B cell (primary cell): ENCODE measurements at places on chromosomes 6 and 20.

DNA sequence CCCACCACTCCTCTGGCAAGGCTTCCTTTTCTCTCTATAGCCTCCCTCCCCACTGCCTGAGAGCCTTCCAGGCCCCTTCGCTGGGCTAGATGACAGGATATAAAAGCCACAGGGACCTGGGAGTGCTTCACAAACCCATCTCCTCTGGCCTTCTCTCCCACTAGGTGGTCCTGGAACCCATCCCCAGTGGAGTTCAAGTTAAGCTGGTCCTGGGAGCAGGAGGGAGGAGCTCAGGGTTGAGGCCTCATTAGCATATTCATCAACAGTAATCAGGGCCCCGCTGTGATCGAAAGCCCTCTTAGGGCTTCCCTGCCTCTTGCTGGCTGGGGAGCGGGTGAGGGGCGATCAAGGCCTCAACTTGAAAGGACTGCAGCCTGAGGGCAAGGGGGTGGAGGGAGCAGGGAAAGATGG lies 9.1 kb downstream of the EBF4 start:
- DNase-seq, result no peak

DNA sequence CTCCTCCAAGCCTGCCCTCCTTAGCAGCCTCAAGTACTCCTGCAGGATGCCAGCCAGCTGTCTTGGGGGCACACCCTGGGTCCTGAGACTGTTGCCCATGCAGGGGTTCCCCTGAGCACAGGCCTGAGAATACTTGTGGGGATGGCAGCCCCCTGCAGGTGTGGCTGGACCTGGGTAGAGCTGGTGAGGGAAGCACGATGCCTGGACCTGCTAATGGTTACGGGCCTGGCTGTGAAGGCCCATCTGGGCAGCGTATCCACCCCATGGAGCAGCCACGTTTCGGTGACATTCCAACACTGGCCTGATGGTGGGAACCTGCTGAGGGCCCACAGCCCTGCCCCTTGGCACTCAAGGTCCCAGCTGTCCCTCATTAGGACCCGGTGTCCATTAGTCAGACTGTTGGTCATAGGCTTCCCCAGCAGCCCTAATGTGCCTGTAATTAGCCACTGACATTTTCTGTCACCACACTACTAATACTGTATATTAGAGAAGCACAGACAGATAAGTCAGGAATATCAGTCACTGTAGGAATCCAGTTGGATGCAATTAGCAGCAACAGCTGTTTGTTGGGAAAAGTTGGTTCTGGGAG lies 20.3 kb downstream of the CCDC167 start:
- no peak for DNase-seq

GRCh38 chr20:23551383-23551782 lies 16.9 kb downstream of the CST9L start:
- DNase-seq, result no peak

DNA sequence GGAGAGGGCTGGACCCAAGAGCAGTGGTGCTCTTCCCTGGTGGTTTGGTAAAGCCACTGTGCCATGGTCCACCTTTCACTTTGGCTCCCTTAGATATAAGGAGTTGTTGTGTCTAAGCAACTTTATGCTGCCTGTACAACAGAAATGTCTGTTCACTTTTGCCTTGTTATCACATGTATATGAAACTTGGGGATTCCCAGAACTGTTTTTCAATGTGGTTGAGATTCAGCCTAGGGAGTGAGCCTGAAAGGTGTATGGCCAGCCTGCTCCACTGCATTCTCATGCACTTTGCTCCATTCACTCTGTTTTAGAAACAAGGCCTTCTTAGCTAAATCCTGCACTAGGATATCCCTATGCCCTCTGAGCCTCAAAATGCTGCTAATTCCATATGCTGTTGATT lies 234.5 kb upstream of the THEMIS start:
- no peak for DNase-seq

GRCh38 chr20:51354769-51355319 lies 187.7 kb downstream of the NFATC2 start:
- no peak for DNase-seq

GRCh38 chr20:42110301-42110700 lies 492.1 kb upstream of the CHD6 start:
- DNase-seq, result no peak

DNA sequence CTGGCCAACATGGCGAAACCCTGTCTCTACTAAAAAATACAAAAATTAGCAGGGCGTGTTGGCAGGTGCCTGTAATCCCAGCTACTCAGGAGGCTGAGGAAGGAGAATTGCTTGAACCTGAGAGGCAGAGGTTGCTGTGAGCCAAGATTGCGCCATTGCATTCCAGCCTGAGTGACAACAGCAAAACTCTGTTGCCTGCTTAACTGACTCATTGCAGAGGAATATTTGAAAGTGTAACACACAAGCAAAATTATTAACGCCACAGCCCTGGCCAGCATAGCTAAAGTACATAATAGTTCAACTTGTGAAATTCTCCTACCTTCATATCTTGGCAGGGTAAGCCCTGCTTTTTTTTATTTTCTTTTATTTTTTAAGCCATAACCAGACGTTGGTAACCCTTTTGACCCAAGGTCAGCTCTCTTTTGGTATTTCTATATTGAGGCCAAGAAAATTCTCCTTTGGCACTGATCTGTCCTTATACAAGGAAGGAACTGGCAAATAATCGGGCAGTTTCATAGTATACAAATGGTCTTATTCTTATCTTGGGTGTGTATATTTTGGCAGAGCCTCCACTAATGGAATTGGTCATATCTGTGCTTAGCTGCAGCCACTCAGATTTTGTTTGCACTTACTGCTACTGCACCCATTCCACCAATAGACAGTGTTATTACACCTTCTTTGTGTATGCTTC lies 4.0 kb upstream of the ADGRF5 start:
- DNase-seq, result no peak

DNA sequence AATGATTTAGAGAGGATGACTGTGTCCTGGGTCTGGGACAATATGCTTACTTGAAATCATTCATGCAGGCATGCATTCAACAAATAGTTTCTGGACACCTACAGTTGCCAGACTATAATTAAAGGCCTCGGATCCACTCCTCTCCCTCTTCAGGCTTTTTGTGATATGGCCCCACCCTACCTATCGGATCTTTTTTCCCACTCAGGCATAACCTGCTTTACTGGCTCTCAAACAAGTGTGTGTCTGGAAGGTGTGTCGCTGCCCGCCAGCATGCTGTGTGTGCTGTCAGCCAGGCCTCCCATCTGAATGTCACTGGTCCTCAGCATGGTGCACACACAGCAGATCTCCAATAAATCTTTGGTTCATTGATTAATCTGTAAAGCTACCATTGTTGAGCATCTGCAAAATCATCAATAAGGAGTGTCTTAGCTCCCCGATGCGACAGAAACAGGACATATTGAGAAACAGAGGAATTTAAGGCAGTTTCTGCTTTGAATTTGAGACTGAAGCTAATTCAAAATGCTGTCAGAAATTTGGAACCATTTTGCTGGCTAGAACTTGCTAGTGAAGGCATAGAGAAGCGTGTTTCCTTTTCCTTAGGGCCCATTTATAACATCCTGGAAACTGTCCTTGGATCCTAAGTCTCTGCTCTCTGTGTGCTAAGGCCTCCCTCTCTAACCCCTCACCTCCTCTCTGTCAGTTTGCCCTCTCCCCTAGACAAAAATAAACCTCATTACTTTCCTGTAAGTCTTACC lies 23.5 kb upstream of the CCN6 start:
- DNase-seq, result no peak

- DNase-seq, result peak; percentile 67
Observed at GRCh38 chr6:34027445-34027936, 118.4 kb downstream of the GRM4 start.
